CD4-positive, alpha-beta T cell treated with Interleukin-15 for 4 hours (primary cell): ENCODE measurements at places on chromosomes 5 and 9.
A peak's percentile ranks its signal among the peaks of the same experiment; 100 is the strongest.

DNA sequence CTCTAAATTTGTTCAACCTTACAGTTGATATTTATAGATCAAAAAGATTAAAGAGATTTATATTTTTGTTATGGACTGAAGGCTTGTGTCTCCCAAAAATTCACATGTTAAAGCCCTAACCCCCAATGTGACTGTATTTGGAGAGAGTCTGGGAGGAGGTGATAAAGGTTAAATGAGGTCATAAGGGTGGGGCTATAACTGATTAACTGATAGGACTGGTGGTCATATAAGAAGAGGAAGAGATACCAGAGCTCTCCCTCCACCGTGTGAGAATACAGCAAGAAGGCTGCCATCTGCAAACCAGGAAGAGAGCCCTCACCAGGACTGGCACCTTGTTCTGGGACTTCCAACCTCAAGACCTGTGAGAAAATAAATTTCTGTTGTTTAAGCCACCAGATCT is 264.3 kb downstream of the ENC1 start:
- DNase-seq = no peak

GRCh38 chr9:137745541-137745991 is 126.8 kb downstream of the EHMT1 start:
- peak; percentile 42 for DNase-seq

- no peak for DNase-seq
Measured at GRCh38 chr9:19698960-19699359, 89.9 kb downstream of the SLC24A2 start.

GRCh38 chr9:112554516-112554915 is 67.9 kb downstream of the KIAA1958 start:
- DNase-seq = no peak

DNA sequence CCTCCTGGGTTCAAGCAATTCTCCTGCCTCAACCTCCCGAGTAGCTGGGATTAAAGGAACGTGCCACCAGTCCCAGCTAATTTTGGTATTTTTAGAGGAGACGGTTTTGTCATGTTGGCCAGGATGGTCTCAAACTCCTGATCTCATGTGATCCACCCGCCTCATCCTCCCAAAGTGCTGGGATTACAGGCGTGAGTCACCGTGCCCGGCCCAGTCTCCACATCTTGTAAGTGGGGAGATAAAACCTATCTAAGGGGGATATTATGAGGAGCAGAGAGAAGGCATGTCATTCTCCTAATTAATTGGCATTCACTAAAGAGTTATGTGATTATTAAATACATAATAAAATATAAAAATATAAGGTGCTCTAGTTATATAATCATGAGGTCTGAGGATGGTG is 94.1 kb upstream of the BOD1 start:
- no peak for DNase-seq

DNA sequence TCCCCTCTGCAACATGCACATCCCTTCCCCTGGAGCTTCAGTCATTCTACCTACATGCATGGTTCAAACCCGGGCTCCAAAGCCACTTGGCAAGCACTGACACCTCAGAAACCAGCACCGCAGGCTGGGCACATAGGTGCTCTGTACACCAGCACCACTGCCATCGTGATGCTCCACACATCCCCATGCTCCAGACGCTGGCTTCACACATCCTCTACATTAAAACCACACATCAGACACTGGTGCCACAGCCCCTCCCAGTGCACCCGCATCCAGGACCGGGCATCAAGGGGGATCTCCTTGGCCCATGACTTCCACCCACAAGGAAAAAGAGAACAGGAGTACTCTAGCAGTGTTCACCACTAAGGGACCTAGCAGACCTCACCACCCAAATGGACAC is 787.7 kb downstream of the CDH18 start:
- no peak for DNase-seq

DNA sequence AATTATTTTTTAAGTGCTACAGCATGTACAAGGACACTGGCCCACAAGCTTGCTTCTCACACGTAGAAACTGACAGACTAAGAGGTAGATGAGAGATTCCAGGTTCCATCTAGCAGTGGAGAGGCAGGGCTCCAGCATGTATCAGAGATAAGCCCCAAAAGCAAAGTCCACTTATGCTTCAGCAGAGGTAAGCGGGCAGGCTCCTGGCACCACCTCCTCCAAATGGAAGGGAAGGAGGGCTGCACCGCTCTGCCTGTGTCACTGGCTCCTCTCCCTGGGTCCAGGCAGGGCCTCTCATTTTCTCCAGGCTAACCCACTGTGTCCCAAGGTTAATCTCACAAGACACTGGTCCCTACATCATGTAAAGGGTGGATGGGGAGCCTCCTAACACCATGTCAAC is 15.9 kb downstream of the GRHPR start:
- DNase-seq = no peak

DNA sequence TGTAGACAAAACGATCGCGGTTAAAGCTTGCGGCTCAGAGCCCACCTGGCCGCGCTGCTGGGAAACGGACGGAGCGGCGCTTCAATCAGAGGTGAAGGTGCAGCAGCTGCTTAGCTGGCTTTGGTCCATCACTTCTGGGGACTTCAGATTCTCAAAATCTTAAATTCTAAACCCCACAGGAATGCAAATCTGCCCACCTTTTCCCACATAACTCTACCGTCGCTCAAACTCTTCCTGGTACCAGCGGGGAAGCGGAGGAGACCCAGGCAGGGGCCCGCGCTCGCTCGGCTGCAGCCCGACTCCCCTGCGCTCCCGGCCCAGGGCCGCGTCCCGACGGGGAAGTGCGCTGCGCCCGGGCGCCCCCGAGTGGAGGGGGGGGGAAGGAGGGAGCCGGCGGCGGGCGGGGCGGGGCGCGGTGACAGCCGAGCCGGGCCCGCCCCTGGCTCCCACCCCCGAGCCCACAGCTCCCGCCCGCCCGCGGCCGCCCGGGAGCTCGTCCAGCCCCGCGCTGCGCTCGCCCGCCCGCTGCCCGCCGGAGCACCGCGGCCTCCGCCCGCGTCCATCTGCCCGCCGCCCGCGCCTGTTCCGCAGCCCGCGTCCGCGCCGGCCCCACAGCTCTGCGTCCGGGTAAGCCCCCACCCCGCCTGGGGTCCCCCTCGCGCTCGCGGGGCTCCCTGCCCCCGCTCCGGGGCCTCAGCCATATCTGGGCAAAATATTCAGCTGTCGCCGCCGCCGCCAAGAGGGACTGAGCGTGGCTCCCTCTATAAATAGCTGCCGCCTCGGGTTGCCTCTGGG is at the start of gene TMOD1:
TSS of gene TMOD1 (plus strand) at position 490 of the 795 bp plus-strand sequence. CDS start 22,523 bp downstream, outside the sequence.
- peak; percentile 20 for DNase-seq
